ENCODE measurements at places on chromosomes 12 and 14.

DNA sequence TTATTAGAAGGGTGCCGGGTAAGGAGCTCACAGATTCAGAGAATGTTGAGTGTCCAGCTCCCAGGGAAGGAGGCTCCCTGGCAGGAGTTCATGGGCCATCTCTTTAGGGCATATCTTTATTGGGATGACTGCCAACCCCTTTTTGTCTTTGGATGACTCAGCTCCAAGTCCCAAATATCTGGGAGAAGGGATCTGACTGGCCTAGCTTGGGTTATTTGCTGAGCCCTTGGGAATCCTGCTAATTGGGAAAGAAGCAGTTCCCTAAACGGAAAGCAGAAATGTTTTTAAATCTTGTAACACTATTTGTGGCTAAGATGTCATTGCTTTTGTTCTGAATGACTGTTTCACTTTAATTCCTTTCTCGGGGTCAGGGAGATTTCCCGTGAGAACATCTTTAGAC is 12.6 kb downstream of the DDX55 start:
- no peak for DNase-seq

- no peak for DNase-seq
Observed at GRCh38 chr14:96094211-96094610, 55.0 kb downstream of the C14orf132 start.

GRCh38 chr14:71734885-71735284 is 197.3 kb upstream of the RGS6 start:
- no peak for DNase-seq

- DNase-seq = no peak
Observed at GRCh38 chr12:114732426-114733030, 48.6 kb upstream of the TBX3 start.

DNA sequence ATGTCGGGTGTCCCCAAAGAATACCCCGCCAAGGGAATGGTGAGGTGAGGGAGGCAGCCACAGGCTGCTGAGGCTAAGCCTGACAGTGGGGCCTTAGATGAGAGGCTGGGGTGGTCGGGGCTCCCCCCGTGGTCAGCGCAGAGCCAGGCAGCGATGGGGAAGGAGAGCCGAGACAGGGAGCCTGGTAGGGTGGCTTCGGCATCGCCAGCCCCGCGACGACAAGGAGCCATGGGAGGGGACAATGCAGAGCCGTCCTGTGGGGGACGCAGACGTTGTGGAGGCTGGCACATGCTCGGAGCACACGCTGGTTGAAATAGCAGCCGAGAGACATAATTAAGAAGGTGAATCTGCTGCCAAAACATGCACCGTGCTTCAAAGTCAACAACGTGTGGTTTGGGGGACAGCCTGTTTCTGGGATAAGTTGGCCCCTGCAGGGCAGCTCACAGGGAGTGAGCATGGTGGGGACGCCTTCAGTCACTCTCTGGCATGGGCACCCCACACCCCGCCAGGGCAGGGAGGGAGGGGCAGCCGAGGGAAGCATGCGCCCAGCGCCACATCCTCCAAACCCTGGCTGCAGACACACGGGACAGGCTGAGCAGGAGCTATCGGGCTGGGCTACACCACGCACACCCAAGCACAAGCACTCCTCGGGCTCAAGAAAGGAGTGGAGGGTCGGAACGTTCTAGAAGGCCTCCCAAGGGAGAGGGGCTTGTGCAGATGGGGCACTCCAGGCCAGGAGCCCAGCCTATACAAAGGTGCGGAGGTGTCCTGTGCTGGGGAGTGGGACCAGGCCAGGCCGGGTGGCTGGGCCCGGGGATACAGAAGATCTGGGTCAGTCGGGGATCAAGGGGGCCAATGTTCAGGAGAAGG is 66.6 kb upstream of the C14orf180 start:
- DNase-seq = no peak

- DNase-seq = peak; percentile 41
Observed at GRCh38 chr12:132222096-132222807, 78.0 kb downstream of the NOC4L start.

DNA sequence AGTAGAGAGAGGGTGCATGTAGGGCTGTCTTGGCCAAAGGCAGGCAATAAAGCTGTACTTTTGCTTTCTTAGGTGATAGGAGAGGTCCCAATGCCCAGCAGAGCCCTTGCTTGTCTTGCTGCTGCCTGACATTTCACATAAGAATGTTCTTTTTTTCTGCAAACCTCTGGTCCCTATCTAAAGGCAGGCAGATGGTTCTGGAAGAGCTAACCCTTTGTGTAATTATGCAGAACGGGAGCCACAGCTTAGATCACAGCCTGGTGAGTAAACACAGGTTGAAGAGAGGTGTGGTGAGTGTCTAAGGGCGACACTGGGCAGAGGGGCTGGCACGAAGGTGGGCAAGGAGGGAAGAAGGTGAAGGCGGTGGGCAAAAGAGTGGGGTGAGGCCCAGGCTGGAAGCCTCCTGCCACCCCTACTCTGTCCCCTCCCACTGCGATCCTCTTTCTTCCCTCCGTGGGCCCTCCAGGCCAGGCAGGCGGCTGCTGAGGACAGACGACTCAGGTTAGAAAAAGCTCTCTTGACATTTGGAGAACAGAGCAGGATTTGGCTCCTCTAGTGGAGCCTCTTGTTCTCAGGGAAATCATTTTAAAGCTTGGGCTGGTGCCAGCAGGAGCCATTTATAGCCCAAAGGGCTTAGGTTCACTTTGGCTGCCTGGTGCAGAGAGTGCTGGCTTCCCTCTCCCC is 42.8 kb downstream of the PRMT8 start:
- DNase-seq = no peak

DNA sequence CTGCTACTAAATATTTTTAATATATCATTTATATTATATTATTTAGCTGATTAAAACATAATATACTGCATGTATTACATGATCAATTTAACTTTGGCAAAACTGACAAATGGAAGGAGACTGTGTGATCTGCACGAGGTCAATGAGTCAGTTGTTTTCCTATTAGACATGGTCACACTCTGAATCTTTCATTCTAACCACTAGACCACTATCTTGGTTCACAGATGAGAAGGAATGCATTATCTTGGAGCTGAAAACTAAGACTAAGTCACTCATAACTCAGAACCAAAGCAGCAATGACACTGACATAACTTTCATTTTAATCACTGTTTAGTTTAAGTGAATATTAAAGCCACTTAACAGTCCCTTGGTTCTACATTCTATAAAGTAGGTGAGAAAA is 37.4 kb downstream of the GNPTAB start:
- DNase-seq = peak; percentile 81

GRCh38 chr12:68122236-68122920 is 37.2 kb downstream of the IFNG start:
- DNase-seq = no peak

DNA sequence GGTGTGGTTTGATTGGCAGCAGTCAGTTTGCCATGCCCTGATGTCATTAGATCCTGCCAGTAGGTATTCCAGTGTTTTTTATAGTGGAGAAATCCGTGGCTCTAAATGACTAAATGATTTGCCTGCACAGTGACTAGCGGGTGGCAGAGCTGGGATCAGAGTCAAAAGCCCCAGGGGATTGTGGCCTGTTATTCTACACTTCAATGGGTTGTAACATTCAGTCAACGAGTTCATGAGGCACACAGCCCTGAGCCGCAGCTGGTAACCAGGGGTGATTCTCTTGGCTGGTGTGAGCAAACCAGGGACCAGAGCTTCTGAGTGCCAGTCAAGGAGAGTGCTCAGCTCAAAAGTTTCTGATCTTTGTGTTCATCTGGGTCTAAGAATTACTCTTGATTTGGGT is 1.8 kb downstream of the MYH6 start:
- DNase-seq = no peak

- peak; percentile 68 for DNase-seq
Observed at GRCh38 chr12:124388679-124389137, 93.8 kb downstream of the RFLNA start.

DNA sequence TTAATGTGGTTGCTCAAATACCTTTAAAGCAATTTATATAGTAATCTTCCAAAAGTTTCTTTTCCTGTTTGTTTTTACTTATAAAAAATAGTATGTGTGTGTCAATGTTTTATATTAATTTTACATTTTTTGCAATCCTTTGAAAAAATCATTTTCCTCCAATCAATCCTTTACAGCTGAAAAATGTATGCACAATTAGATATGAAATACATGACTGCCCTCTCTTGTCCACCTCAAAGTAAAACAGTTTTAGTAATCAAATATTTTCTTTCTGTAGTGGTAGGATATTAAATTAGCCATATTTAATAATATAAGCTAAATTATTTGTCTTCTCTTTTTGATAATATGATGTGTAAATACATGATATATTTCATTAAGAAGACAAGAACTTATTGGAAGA is 269.9 kb downstream of the ADAMTS20 start:
- peak; percentile 7 for DNase-seq

DNA sequence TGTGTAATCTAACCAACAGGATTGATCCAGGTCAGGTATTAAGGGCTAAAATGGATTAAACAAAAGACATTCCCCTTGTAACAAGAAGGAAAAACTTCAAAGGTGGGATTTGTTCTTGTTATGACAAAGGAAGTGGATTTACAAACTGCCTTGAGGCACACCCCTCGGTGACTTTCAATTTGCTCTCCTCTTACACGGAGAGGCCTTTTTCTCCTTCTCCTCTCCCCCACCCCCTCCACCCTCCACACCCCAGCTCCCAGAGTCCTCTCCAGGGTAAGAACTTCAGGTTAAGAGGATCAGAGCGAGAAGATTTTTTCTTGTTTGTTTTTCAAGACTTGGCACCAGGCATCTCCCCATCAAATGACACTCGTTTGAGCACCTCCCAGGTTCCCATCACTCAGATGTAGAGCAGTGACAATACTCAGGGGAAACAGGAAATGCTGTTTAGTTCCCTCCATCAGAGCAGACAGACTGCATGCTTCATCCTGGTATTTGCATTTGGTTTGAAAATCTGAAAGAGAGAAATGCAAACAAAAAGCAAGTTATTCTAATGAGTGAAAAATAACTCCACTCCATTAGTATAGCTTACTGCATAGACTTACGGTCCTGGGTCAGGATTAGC is 77.6 kb upstream of the TMEM260 start:
- DNase-seq = no peak

- DNase-seq = peak; percentile 57
Observed at GRCh38 chr12:25072906-25073650, 121.9 kb downstream of the DNAI7 start.

DNA sequence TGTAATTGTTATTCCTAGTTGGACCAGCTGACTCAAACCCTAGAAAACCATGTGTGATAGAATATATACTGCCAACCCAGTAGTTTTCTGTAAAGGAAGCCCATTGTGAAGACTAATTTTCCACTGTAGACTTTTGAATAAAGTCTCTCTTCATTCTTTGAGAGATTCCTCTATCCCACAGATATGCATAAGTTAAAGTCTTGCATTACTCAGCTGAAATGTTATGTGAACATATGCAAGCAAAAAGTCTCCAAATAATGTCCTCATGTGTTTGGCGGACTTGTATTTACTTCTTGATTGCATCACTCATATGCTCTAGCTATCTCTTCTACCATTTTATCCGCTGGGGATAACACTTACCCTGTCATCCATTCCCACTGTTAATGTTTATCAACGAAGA is 35.1 kb upstream of the OTOGL start:
- DNase-seq = no peak

DNA sequence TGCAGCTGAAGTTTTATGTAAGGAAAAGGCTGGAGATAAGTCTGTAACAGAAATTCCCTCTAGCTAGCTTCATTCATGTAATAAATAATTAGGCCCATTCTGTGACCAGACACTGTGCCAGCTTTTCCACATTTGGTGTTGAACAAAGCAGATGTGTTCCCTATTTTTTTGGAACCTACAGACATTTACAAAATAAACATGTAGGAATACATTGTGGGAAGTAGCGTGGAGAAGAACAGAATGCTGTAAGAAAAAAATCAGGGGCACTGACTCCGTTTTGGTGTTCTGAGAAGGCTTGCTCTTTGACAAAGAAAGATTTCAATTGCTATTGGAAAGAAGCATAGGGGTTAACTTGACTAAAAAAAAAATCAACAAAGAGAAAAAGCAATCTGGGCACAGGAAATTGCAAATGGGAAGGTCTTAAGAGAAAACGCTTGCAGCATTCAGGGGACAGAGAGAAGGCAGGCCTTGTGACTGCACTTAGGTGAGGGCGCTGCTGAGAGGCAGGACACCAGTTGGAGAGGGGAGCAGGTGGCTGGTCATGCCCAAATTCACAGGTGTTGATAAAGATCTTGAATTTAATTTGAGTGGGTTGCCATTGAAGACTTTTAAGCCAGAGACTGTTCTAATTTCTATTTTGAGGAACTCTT is 4.0 kb downstream of the FAR2 start:
- DNase-seq = no peak

DNA sequence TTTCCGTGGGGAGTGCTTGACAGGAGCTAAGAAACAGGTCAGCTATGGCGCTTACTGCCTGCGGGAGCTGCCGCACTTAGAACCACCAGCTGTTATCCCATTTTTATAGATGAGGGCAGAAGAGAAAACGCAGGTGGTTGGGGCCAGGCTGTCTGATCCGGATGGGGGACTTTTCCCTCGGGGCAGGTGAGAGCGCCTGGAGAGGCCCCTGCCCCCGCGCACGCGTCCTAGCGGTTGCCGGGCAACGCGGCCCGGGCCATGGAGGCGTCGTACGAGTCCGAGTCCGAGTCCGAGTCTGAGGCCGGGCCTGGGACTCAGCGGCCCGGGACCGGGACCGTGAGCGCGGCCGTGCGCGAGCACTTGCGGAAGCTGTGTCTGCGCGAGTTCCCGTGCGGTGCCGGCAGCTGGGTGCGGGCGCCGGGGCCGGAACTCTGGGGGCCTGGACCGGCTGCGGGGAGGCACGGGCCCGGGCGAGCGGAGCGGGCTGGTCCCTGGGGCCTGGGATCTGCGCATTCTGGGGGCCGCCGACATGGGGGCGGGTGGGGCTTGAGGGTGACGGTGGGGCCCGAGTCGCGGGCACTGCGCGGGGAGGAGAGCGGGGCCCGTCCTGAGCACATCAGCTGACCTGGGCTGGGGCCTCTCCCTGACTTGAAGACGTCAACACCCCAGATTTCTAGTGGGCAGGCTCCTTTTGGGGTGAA is at the start of gene LRRC43:
LRRC43 (plus strand) TSS at position 237 of the 701 bp plus-strand sequence; CDS start at position 259, 22 bp downstream.
- peak; percentile 38 for DNase-seq

GRCh38 chr12:25811656-25812126 is 146.8 kb upstream of the RASSF8 start:
- peak; percentile 58 for DNase-seq

- DNase-seq = no peak
Observed at GRCh38 chr14:99552572-99553216, 51.3 kb downstream of the CCDC85C start.

- DNase-seq = no peak
Observed at GRCh38 chr12:121676190-121676589, 6.7 kb upstream of the MORN3 start.

GRCh38 chr12:19988001-19988400 is 380.3 kb upstream of the PDE3A start:
- no peak for DNase-seq

- DNase-seq = no peak
Observed at GRCh38 chr12:76863005-76863670, 15.7 kb downstream of the CSRP2 start.

DNA sequence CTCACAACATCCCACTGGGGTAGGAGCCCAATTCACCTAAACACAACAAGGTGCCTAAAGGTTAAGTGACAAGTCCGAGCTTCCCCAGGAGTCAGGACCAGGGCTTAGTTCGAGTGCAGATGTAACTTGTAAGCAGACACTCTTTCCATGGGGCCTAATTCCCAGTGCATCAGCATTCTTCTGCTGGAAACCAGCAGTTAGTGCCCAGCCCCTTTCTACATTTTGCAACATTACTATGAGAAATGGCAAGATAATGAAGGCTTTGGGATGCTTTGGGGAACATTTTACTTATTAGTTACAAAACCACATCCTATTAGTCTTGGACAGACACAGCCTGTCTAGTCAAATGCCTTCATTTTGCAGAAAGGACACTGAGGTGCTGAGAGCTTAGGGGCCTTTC is 179.8 kb downstream of the CALM1 start:
- DNase-seq = no peak

All from suppressor macrophage treated with lipopolysaccharide for 1 hour (primary cell).